ENCODE measurements at places on chromosomes 3 and 15.

- no peak overlapping the region for H3K27ac ChIP-seq
- no peak for DNase-seq
- no peaks in the 10 kb centered on the region for H3K4me1 ChIP-seq
These were observed 204.0 kb upstream of the WNT5A start for GRCh38 chr3:55691141-55691540.

- H3K4me3 ChIP-seq, result no peak overlapping the region
- H3K27me3 ChIP-seq, result no peaks in the 10 kb centered on the region
- no peak overlapping the region for H3K27ac ChIP-seq
- DNase-seq, result no peak
- H3K36me3 ChIP-seq, result no peaks in the 10 kb centered on the region
These were observed 822.4 kb downstream of the VGLL3 start for GRCh38 chr3:86168512-86168911.

DNA sequence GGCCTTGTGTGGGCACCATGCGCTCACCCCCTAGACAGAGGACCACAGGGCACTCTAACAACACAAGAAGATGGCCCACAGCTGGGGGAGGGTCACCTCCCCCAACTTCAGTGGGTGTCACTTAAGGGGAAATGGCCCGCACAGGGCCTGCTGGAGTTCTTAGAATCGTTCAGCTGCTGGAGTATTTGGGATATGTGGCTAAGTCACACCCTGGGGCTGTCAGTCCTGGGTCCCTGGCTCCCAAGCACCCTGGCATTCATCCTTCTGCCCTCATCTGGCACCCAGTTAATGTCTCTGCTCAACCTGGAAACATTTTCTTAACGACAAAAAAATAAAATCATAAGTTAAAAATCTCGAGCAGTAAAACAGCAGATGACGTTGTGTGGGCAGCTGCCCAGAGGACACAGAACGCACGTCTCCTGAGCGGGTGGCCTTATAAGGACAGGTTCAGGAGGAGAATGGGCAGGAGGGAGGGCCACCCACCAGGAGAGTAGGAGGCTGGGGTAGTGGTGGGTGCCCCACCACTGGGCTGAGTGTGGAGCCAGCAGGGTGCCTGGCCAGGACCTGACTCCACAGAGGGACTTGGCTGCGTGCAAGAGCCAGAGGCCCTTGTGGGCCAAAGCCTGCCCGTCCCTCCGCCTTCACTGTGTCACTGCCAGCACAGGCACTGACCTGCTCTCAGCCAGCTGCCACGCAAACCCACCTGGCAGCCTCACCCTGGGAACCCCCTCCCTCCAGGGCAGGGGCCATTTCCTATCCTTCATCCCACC is 11.5 kb downstream of the KBTBD13 start:
- no peaks in the 10 kb centered on the region for H3K27me3 ChIP-seq
- peaks cover 96% of the 10 kb centered on the region for H3K4me1 ChIP-seq
- no peaks in the 10 kb centered on the region for H3K36me3 ChIP-seq

GRCh38 chr3:112456147-112456546 is 43.1 kb downstream of the BTLA start:
- H3K4me3 ChIP-seq, result no peak overlapping the region
- peaks cover 16% of the 10 kb centered on the region for H3K4me1 ChIP-seq
- H3K27ac ChIP-seq, result no peak overlapping the region
- no peaks in the 10 kb centered on the region for H3K27me3 ChIP-seq
- no peaks in the 10 kb centered on the region for H3K36me3 ChIP-seq

GRCh38 chr3:190003681-190004123 is 117.0 kb downstream of the P3H2 start:
- peaks cover 12% of the 10 kb centered on the region for H3K4me1 ChIP-seq
- no peaks in the 10 kb centered on the region for H3K36me3 ChIP-seq
- no peak overlapping the region for H3K27ac ChIP-seq
- H3K27me3 ChIP-seq, result no peaks in the 10 kb centered on the region
- DNase-seq, result no peak

DNA sequence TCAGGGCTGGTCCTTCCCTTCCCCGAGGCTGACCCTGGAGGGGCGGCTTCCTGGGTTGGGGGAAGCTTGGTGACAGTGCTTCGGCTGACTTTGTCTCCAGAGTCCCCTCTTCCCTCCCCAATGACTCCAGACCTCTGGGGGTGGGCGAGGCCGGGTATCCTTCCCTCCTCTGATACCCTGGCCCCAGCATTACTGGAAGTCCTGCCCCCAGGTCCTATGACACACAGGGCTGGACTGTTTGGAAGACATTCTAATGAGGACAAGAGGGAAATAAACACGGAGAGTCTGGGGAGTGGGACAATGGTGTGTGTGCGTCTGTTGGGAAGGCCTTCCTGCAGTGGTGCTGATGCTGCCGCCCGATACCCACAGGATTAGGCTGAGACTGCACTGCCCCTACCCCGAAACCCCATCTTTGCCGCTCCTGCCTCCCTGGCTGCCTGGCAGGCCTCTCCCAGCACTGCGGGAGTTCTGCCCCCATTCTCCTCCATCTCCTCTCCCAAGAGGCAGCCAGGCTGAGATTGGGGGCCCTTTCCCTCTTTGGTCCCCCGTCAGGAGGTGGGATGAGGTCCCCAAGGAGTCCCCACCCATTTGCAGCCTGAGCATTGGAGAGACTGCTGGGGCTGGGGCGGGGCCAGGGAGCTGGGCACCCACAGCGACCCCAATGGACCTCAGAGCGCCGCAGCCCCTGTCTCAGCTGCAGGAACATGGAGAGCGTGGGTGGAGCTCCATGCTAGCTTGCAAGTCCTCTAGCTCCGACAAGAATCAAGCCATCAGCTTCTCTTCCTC is 29.7 kb upstream of the FBLN2 start:
- no peak for DNase-seq
- peaks cover 5% of the 10 kb centered on the region for H3K4me1 ChIP-seq
- peak overlapping the region; percentile 42 for H3K27ac ChIP-seq
- H3K36me3 ChIP-seq, result no peaks in the 10 kb centered on the region
- H3K4me3 ChIP-seq, result no peak overlapping the region

- H3K4me3 ChIP-seq, result no peak overlapping the region
- H3K4me1 ChIP-seq, result peaks cover 4% of the 10 kb centered on the region
- no peak overlapping the region for H3K27ac ChIP-seq
- H3K27me3 ChIP-seq, result no peaks in the 10 kb centered on the region
These were observed 12.5 kb downstream of the MAP6D1 start for GRCh38 chr3:183812761-183813445.

DNA sequence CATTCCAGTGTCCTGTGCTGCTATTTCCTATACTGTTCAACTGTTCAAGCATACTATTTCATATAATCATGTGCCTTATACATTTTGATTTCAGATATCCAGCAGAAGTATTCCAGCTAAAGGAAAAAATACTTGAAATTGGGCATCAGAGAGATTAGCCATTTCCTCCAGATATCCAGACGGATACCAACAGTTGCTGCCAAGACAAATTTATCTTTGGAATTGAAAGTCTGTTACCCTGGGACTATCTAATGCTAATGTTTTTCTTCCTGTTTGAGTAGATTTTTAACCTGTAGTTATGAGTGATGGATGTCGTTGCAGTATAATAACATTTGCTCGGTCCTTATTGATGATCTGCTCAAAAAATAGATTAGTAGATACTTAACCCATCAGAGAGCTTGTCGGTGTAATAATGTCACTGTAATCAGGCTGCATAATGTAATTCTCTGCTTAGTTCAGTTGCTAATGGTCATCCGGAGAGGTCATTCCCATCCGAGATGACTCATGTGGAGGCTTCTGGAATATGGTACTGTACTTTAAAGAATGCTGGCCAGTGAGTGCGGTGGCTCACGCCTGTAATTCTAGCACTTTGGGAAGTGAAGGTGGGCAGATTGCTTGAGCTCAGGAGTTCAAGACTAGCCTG is 51.5 kb downstream of the TIMP4 start:
- no peak for DNase-seq
- H3K27me3 ChIP-seq, result no peaks in the 10 kb centered on the region
- H3K27ac ChIP-seq, result no peak overlapping the region
- no peaks in the 10 kb centered on the region for H3K4me1 ChIP-seq
- no peaks in the 10 kb centered on the region for H3K36me3 ChIP-seq
- no peak overlapping the region for H3K4me3 ChIP-seq

- H3K4me3 ChIP-seq, result no peak overlapping the region
- no peaks in the 10 kb centered on the region for H3K27me3 ChIP-seq
- peak overlapping the region; percentile 74 for H3K27ac ChIP-seq
These were observed 64.4 kb upstream of the CRTC3 start for GRCh38 chr15:90465140-90465929.

- no peak overlapping the region for H3K4me3 ChIP-seq
- no peak overlapping the region for H3K27ac ChIP-seq
- no peaks in the 10 kb centered on the region for H3K4me1 ChIP-seq
- no peaks in the 10 kb centered on the region for H3K36me3 ChIP-seq
- no peaks in the 10 kb centered on the region for H3K27me3 ChIP-seq
- no peak for DNase-seq
These were observed 59.4 kb downstream of the SOX2 start for GRCh38 chr3:181771120-181771519.

- no peaks in the 10 kb centered on the region for H3K36me3 ChIP-seq
- no peak overlapping the region for H3K27ac ChIP-seq
- H3K4me3 ChIP-seq, result no peak overlapping the region
- DNase-seq, result no peak
- H3K27me3 ChIP-seq, result no peaks in the 10 kb centered on the region
These were observed 8.2 kb upstream of the TMEM158 start for GRCh38 chr3:45234250-45234649.

GRCh38 chr3:30400926-30401325 is 205.5 kb upstream of the TGFBR2 start:
- no peak for DNase-seq
- H3K27ac ChIP-seq, result no peak overlapping the region
- H3K27me3 ChIP-seq, result no peaks in the 10 kb centered on the region
- peaks cover 16% of the 10 kb centered on the region for H3K4me1 ChIP-seq
- H3K4me3 ChIP-seq, result no peak overlapping the region
- no peaks in the 10 kb centered on the region for H3K36me3 ChIP-seq

GRCh38 chr15:43484455-43484854 is 8.5 kb downstream of the TP53BP1 start:
- peaks cover 6% of the 10 kb centered on the region for H3K4me1 ChIP-seq
- H3K4me3 ChIP-seq, result no peak overlapping the region
- H3K27ac ChIP-seq, result no peak overlapping the region
- no peak for DNase-seq
- H3K36me3 ChIP-seq, result peaks cover 1% of the 10 kb centered on the region

DNA sequence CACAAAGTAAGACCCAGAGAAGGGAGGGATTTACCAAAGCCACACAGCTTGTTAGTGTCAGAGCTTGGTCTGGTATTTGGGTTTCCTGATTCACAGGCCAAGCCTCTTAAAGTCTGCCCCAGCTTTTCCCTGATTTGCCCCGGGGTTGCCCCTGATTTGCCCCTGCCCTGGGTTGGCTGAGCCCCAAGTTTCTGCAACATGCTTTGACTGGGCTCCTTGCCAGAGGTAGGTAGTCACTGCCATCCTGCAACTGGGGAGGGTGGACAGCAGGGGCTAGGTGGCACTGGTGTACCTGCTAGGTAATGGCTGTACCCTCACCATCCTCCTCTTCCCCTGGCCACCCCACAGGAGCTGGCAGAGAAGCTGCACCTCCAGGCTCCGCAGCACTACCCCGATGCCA is 2.5 kb downstream of the MPI start:
- no peak for DNase-seq
- H3K4me3 ChIP-seq, result no peak overlapping the region
- peaks cover 18% of the 10 kb centered on the region for H3K4me1 ChIP-seq
- H3K27ac ChIP-seq, result no peak overlapping the region
- peaks cover 6% of the 10 kb centered on the region for H3K36me3 ChIP-seq
- no peaks in the 10 kb centered on the region for H3K27me3 ChIP-seq

DNA sequence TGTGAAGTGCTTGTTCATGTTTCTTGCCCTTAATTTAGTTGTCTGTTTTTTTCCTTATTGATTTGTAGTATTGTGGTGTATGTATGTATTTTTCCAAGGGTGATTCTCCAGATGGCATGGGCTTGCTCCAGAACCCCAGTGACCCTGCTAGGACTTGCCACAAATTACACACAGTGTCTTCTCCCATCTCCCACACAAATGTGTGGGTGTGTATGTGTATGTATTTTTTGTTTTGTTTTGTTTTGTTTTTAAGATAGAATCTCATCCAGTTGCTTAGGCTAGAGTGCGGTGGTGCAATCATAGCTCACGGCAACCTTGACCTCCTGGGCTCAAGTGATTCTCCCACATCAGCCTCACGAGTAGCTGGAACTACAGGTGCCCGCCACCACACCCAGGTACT is 36.2 kb upstream of the ARID3B start:
- no peak overlapping the region for H3K4me3 ChIP-seq
- no peaks in the 10 kb centered on the region for H3K36me3 ChIP-seq
- H3K27me3 ChIP-seq, result no peaks in the 10 kb centered on the region
- H3K4me1 ChIP-seq, result no peaks in the 10 kb centered on the region
- no peak for DNase-seq

DNA sequence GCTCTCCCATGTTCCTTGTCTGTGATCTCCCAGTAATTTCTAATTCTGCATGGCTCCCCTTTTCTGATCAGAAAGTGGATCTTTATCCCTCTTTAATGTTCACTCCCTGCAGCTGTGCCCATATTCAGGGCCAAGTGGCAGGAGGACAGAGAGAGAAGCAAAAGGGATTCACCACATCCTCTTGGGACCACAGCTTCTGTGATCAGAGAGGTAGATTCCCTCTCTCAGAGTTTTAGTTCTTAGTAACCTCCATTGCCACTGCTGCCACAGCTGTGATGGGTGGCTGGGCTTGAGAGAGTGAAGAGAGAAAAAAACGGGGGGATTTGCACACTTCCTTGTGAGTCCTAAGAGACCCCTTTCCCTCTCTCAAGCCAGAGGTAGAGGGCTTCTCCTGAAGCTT is 49.2 kb downstream of the GLCE start:
- no peak for DNase-seq
- H3K27me3 ChIP-seq, result no peaks in the 10 kb centered on the region
- no peaks in the 10 kb centered on the region for H3K36me3 ChIP-seq
- H3K4me3 ChIP-seq, result no peak overlapping the region
- H3K27ac ChIP-seq, result no peak overlapping the region

GRCh38 chr3:143786219-143787191 is 61.8 kb downstream of the SLC9A9 start:
- no peaks in the 10 kb centered on the region for H3K36me3 ChIP-seq
- DNase-seq, result no peak
- H3K4me1 ChIP-seq, result peaks cover 6% of the 10 kb centered on the region
- no peaks in the 10 kb centered on the region for H3K27me3 ChIP-seq

DNA sequence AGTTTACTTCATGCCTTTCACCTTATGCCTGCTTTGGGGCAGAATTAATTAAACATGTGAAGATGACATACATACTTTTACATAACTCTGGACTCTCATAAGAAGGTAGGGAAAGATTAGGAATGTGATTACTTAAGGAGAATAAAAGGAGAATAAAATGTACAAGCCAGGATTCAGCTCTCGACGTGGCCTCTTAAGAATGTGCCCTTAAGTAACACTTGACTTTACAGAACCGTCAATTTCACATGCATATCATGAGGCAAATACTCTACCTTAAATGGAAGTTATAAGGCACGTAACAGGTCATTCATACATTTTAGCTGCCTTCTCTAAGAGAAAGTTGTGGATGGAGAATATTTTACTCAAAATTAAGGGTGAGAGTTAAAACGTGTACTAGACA is 263.7 kb upstream of the LMCD1 start:
- no peak for DNase-seq
- peaks cover 43% of the 10 kb centered on the region for H3K4me1 ChIP-seq
- no peaks in the 10 kb centered on the region for H3K36me3 ChIP-seq
- no peak overlapping the region for H3K4me3 ChIP-seq
- H3K27ac ChIP-seq, result peak overlapping the region; percentile 58

Data from thoracic aorta (tissue), 2 donors.